A549 treated with dexamethasone at 1 μM for 4 hours (cell line): ENCODE measurements at places on chromosomes 1 and 21. TPM values are rescaled to one million over a fixed set of nuclear protein-coding genes. Genes with fewer than 3 reads are reported as not detected.

Gene IRF6
- total RNA-seq = 0.13 to 0.29 TPM (median 0.21 TPM) in 5 replicates

Gene KIF26B
- total RNA-seq = 0.05 to 0.15 TPM (median 0.09 TPM) in 5 replicates

Gene SPRR2A
- 0.12 TPM in 1 of 5 replicates, not detected in the others for total RNA-seq

Gene SLC22A15
- total RNA-seq = 0.64 to 0.92 TPM (median 0.82 TPM) in 5 replicates

Gene FAM151A
- total RNA-seq = 0.14 to 0.43 TPM (median 0.29 TPM) in 5 replicates

Gene GNAT2
- 0.08 to 0.38 TPM (median 0.15 TPM) in 5 replicates for total RNA-seq

Gene LIPI
- not detected in 5 replicates for total RNA-seq
